ENCODE measurements at places on chromosomes 6 and 20.

DNA sequence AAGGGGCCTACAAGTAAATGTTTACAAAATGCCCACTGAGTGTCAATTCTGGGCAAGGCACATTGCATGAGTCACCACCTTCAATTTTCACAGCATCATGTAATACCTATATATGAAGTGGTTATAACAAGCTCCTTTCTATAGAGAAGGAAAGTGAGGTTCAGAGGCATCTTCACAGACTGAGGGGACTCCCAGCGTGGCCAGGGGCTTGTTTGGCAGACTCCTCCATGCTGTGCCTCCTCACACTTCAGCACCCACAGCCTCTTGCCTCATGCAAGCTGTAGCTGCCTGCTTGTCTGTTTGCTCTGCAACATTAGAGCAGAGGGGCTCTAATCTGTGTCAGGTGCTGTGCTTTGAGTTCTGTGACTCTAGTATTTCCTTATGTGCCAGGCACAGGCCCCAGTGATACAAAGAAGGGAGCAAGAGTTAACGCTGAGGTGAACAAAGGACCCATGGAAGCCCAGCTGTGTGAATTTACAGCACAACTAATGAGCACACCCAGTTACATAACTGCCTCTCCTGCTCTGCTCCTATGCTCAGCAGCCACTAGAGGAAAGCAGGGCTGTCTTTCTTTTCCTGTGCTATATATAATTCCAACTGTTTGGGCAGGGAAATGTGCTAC lies 72.3 kb downstream of the ZHX3 start:
- no peak for DNase-seq

DNA sequence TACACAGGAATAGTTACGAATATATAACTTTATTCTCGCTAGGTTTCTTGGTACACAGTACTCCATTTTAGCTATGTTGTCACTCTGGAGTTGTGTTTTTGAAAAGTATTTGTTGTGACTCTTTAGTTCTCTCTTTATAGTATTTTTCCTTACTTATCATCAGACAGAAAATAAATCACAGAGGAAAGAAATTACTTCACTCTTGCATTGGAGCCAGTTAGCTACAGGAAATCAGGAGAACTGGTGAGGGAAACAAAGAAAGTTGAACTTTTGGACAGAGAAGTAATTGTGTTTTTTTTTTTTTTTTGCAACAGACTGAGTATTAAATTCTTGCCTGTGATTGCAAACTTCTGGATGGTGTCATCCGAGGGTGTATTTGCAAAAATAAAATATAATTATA lies 33.9 kb downstream of the DSE start:
- DNase-seq: no peak

DNA sequence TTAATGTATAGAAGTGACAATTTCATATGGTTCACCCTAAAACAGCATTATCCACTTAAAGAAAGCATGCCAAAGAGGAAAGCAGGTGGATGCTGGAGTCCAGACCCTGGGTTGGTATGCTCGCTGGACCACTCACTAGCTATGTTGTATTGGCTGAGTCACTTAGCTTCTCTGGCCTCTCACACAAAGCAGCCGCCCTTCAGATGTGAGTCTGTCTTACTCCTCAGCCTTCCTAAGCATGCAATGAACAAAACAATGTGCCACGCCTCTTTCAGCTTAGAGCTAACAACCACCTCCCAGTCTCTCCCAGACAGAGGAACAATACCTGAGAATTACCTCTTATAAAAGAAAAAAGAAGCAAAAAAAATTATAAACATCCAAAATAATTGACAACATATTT lies 29.4 kb downstream of the SIM1 start:
- DNase-seq: no peak

DNA sequence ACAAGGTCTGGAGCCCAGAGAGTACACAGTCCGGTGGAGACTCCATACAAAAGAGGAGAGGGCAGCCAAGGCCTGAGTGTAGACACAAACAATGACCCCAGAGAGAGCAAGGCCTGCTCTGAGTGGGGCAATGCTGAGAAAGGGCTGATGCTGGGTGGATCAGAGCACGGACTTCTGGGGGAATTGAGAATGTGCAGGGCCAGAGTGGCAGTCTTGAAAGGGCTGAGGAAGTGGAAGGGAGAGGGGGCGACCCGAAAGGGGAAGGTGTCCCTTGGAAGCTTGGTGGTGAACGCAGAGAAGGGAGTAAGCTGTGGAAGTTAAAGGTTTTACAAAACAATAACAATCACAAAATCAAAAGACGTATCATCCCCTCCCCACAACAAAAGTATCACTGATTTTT lies 12.0 kb upstream of the GRM4 start:
- no peak for DNase-seq

- DNase-seq: no peak
Observed at GRCh38 chr6:6932341-6932740, 175.4 kb upstream of the RREB1 start.

Data from CD4-positive, alpha-beta T cell treated with Interferon alpha-2 for 1 hour (primary cell).